Suprapubic skin (tissue), 4 donors: ENCODE measurements at places on chromosomes 5 and 9. TPM values are rescaled to one million over a fixed set of nuclear protein-coding genes. Genes with fewer than 3 reads are reported as not detected.

TICAM2 gene
- 0.25 TPM for total RNA-seq

SLC2A8 gene
- total RNA-seq = 26.0 TPM

PNPLA7 gene
- total RNA-seq = 37.6 TPM

CKMT2 gene
- 9.7 TPM for total RNA-seq

SMIM32 gene
- not detected for total RNA-seq

DNA sequence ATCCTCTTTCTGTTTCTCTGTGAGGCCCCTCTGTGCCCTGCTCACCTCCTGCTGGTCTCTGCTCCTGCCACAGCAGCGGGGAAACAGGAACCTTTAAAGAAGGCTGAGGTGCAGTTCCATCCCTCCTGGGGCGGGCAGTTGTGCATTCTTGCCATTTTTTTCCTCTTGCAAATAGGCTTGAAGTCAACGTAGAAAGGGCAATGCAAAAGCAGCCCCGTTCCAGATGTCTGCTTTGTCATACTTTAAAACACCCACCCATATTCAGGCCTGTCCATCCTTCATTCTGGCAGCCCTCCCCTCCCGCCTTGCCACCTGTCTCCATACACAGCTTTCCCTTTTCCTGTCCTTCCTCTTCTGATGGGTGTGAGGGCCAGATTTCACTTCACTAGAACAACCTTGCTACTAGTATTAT is 65.4 kb upstream of the KLF9 start:
- no peaks in the 10 kb centered on the region for H3K27me3 ChIP-seq
- no peaks in the 10 kb centered on the region for H3K36me3 ChIP-seq
- H3K4me3 ChIP-seq = peak overlapping the region; percentile 23

- no peaks in the 10 kb centered on the region for H3K36me3 ChIP-seq
- H3K27me3 ChIP-seq = no peaks in the 10 kb centered on the region
- DNase-seq = no peak
- H3K4me1 ChIP-seq = no peaks in the 10 kb centered on the region
- H3K4me3 ChIP-seq = no peak overlapping the region
These were observed 79.6 kb upstream of the BNC2 start for GRCh38 chr9:16950051-16950450.

DNA sequence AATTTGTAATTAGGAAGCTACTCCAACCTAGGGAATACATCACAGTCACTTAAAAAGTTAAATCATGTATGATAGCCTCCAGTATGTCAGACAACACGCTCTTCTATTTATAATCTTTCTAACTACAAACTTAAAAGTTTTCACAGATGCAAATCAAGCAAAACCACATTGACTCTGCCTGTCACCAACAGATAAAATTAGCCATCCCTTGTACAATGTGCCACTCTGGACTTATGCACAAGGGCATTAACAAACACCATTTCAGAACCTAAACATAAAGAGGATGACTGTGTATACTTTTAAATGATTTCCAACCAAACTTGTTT is 14.7 kb downstream of the ERP44 start:
- no peak for DNase-seq
- no peaks in the 10 kb centered on the region for H3K27me3 ChIP-seq
- no peak overlapping the region for H3K27ac ChIP-seq
- H3K4me1 ChIP-seq = peaks cover 22% of the 10 kb centered on the region
- no peak overlapping the region for H3K4me3 ChIP-seq

DNA sequence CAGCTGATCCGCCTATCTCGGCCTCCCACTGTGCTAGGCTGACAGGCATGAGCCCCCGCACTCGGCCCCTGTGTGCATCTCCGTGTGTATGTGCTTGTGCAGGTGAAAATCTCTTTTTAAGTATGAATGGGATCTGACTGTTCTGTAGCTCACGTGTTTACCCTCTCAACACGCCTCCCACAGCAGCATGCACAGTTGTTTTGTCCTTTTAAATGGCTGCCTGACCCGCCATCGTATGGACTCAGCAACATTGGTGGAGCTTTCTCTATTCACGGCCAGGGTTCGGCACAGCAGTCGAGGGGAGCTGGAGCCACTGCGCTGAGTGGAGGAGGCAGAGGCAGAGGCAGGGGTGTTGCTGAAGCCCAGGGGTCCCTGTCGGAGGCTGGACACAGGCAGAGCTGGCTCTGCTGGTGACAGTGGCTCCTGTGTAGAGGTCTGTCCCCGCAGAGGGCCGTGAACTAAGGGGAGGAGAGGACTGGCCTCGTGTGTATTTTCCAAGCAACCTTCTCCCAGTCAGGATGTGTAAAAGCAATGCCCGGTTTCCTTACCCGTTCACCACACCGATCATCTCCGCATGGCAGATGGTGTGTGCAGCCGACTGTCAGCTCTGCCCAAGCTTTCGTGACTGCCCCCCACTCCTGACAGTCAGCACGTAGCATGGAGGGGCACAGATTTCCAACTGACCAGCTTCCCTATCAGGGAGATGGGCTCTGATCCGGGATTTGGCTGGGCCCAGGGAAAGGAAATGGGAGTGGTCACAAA is 37.3 kb downstream of the MRPL36 start:
- H3K4me1 ChIP-seq = no peaks in the 10 kb centered on the region
- DNase-seq = peak; percentile 40
- no peak overlapping the region for H3K27ac ChIP-seq
- no peak overlapping the region for H3K4me3 ChIP-seq
- H3K36me3 ChIP-seq = no peaks in the 10 kb centered on the region

DNA sequence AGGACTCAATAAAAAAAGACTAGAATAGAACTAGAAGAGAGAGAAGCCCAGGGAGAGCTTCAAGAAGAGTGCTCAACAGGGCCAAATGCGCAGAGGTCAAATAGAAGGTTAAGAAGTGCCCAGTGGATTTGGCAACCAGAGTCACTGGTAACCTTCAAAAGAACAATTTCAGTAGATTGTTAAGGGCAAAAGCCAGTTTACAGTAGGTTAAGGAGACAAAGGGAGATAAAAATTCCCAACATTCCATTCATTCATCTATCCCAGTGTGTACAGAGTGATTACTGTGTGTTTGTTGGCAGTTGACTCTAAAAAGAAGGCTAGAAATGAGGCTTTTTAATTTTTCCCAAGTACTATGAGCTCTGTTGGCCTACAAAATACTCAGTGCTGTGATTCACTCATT is 69.4 kb downstream of the RIGI start:
- H3K27me3 ChIP-seq = no peaks in the 10 kb centered on the region
- no peak overlapping the region for H3K4me3 ChIP-seq

DNA sequence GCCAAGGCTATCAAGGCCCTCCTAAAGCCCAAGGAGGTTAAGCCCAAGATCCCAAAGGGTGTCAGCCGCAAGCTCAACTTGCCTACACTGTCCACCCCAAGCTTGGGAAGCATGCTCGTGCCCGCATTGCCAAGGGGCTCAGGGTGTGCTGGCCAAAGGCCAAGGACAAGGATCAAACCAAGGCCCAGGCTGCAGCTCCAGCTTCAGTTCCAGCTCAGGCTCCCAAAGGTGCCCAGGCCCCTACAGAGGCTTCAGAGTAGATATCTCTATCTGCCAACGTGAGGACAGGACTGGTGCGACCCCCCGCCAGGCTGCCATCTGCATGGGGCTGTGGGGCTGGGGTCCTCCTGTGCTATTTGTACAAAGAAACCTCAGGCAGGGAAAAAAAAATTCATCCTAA is 3.3 kb downstream of the HOMER1 start:
- H3K36me3 ChIP-seq = no peaks in the 10 kb centered on the region
- no peak for DNase-seq
- no peak overlapping the region for H3K4me3 ChIP-seq
- H3K27me3 ChIP-seq = peaks cover 4% of the 10 kb centered on the region

GRCh38 chr5:14577971-14578370 is 3.6 kb upstream of the OTULINL start:
- no peak for DNase-seq
- no peaks in the 10 kb centered on the region for H3K27me3 ChIP-seq
- no peak overlapping the region for H3K4me3 ChIP-seq

DNA sequence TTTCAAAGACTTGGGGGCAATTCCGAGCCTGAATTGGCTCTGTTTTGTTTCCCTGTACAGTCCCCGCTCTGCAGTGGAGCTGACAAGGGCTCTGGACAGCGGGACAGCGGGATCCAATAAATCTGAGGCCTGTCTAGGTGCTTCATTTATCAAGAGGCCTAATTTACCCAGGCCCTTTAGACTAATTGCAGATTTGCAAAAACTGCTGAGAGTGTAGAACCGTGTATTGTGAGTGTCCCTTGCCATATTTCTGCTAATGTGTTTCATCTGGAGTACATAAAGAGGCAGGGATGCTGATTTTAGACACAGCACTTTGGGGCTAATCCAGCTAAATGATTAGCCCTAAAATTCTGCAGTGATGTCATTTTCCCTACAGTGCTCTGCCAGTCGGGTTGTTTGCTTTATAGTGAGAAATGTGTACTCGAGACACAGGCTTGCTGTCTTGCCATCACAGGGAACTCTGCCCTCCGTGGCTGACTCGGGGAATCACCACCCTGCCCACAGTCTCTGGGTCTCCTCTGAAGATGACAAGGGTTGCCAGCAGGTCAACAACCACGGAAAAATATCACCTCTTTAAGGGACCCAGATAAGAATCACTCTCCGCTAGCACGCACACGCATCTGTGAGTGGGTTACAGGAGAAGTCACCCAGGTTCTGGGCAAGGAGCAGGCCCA is 592.0 kb downstream of the BNC2 start:
- H3K27ac ChIP-seq = no peak overlapping the region
- H3K27me3 ChIP-seq = no peaks in the 10 kb centered on the region
- H3K36me3 ChIP-seq = no peaks in the 10 kb centered on the region
- H3K4me1 ChIP-seq = peaks cover 9% of the 10 kb centered on the region

DNA sequence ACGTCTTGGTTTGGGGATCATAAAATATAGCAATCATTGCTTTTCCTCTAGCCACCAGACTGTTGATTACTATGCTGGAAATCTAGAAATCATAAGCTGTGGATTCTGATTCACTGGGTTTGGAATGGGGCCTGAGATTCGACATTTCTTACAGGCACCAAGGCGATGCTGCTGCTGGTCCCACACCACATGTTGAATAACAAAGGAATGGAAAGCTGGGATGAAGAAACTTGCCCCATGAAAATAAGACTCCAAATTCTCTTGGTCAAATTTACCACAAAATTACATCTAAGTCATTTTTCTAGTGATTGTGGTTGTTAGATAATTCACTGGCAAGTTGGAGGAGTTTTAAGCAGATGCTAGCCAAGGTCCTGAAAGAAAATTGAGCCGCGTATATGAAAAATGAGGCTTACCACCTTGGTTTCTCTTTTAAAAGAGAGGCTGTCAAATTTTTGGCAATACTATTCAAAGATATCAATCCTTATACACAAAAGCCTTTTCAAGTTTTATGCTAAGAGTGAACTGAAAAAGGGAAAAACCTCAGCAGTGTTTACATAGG is 23.0 kb upstream of the MEIKIN start:
- H3K36me3 ChIP-seq = no peaks in the 10 kb centered on the region
- no peak for DNase-seq
- no peaks in the 10 kb centered on the region for H3K27me3 ChIP-seq
- no peaks in the 10 kb centered on the region for H3K4me1 ChIP-seq

GRCh38 chr9:89038382-89039103 is 47.3 kb downstream of the S1PR3 start:
- no peaks in the 10 kb centered on the region for H3K27me3 ChIP-seq
- DNase-seq = no peak
- peak overlapping the region; percentile 52 for H3K27ac ChIP-seq
- H3K36me3 ChIP-seq = no peaks in the 10 kb centered on the region

DNA sequence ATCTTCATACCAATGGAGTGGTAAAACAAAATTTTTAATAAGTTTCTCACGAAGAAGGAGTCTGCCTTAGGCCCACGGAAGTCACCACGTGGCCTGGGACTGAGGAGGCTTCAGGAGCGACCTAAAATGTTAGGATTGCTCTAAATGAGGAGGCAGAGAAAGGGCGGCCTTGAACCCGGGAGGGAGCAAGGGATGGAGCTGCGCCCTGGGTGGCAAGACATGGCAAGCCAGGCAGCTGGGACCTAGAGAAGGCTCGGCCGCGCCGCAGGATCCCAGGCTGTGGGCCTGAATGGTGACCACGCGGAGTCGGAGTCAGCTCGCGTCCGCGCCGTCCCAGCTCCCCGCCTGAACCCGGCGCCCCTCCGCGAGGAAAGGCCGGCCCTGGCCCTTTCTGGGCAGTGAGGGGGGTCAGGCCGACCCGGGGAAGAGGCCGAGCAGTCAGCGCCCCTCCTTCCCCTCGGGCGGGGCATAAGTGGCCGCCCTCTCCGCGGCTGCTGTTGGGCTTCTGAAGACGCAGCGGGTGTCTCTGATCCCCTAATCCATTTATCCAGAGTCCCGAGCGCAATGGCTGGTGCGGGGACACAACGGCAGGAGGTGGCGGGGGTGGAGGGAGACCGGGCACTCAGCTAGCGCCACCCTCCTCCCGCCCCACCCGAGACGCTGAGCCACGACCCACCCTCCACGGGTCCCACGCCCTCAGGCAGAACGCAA is 10.6 kb downstream of the IRX1 start:
- H3K4me1 ChIP-seq = peaks cover 10% of the 10 kb centered on the region
- H3K36me3 ChIP-seq = no peaks in the 10 kb centered on the region
- peak; percentile 81 for DNase-seq

DNA sequence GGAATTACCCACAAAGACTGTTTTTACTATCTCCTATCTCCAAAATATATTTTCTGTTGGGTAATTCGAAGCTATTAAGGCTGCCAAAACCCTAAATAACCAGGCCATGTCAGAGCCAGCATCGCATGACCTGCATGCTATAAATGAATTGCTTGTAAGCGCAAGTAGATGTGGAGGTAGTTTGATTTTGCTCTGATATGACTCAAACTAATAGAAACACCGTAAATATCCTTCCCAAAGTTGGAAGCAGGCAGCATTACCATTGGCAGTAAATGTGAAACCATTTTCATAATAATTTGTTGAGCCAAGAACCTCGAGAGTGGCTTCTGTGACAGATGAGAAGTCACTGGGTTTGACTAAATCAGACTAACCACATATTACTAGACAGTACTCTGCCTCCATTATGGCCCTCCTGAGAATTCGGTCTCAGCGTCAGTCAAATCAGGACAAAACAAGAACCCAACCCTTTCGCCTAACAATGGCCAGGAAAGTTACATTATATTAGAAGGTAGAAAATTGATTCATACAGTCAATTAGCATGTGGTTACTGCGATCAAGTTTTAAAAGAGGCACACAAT is 289.8 kb downstream of the SPOCK1 start:
- H3K27me3 ChIP-seq = no peaks in the 10 kb centered on the region
- H3K4me3 ChIP-seq = no peak overlapping the region
- DNase-seq = no peak
- H3K4me1 ChIP-seq = peaks cover 7% of the 10 kb centered on the region
- no peak overlapping the region for H3K27ac ChIP-seq

GRCh38 chr5:167929841-167930240 is 361.6 kb upstream of the WWC1 start:
- H3K27me3 ChIP-seq = no peaks in the 10 kb centered on the region
- no peaks in the 10 kb centered on the region for H3K4me1 ChIP-seq
- DNase-seq = no peak
- H3K27ac ChIP-seq = no peak overlapping the region
- no peak overlapping the region for H3K4me3 ChIP-seq

DNA sequence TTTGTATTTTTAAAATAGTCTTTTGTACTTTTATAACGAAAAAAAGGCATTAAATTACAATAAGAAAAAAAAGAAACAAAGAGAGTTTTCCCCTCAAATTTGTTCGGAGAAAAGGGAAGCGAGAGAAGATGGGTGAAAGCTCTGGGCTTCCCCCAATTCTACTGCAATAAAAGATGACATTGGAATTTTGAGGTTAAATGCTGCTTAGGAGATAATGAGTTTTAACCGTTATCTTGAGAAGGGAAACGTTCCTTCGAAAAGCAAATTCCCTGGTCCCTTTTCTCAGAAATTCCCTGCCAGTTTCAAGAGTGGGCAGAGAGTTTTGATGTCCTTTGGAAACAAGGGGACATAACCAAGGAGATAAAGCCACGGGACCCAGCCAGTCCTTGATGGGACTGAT is 18.4 kb upstream of the ERGIC1 start:
- no peak for DNase-seq
- no peaks in the 10 kb centered on the region for H3K27me3 ChIP-seq
- H3K27ac ChIP-seq = no peak overlapping the region
- peaks cover 8% of the 10 kb centered on the region for H3K4me1 ChIP-seq
- no peaks in the 10 kb centered on the region for H3K36me3 ChIP-seq
- no peak overlapping the region for H3K4me3 ChIP-seq
